ENCODE measurements at places on chromosomes 11 and 22.

DNA sequence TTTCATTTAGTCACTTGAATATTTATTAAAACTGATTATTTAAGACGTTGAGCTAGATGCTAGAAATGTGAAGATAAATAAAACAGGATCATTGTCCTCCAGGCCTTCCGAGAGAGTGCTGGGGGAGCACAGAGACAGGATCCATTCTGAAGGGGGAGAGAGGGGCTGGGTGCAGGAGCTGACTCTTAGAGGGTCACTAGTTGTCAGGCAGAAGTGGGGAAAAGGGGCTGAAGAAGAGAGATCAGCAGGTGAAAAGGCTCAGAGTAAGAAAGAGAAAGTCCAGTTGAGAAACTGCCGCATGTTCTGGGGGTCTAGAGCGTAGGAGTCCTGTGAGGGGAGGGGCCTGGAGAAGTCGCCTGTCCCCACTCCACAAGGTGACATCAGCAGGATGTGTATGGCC is 206.2 kb upstream of the SNX19 start:
- DNase-seq, result no peak

- DNase-seq, result no peak
These were observed 14.8 kb downstream of the CD6 start for GRCh38 chr11:60985991-60986915.

- DNase-seq, result no peak
These were observed 7.1 kb downstream of the MS4A2 start for GRCh38 chr11:60095477-60096120.

GRCh38 chr11:133582326-133582725 is 50.0 kb upstream of the OPCML start:
- DNase-seq, result no peak

DNA sequence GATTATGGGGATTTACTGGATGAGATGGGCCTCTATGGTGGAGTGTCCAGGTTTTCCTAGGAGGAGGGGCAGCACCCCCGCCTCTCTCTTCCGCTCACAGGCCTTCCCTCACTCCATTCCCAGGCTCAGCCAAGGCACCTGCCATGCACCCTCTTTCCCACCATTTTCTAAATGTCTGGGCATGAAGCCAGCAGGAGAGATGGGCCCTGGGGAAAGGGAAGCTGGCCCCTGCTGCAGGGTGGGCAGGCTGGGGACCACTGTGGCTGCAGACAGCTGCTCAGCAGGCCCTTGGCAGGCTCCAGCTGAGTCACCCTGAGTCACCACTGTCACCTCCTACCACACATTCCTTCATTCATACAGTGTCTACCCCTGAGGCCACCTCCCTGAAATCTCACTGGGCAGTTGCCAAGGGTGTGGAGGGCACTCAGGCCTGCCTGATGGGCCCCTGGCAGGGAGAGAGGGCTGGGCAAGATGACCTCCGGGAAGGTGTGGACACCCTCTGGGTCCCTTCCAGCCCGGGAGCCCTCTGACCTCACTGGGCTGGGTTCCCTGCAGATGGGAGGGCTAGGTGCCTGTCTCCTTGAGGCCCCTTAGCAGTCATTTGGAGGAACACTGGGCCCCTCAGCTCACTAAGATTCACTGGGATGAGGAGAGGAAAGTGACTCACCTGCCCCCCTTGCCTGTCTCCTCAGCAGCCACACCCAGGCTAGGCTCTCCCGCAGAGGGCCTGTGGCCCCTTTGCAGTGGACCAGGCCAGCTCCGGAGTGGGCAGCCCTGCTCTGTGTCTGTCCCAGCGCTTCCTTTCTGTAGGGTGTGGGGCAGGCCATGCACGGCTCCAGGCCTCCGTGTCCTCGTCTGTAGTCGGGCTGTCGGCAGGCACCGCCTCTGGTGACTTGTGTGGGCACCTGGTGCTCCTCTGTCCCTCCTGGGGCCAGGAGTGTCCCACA is 7.8 kb downstream of the MYEOV start:
- DNase-seq, result no peak

DNA sequence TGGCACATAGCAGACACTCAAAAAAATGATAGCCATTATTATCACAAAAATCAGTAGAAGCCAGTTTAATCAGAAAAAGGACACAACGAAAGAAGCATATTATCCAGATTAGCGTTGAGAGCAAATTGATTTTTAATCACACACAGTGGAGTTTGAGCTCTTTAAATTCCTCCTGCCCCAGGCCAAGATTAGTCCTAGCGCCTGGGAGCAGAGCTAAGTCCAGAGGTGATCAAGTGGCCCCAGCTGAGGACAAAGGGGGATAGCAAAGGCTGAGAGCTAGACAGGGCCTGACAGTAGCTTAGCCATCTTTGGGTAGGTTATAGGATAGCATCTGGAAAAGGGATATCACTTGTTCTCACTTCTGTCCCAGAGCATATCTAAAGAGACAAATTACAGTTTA is 133.6 kb downstream of the NXPE2 start:
- no peak for DNase-seq

DNA sequence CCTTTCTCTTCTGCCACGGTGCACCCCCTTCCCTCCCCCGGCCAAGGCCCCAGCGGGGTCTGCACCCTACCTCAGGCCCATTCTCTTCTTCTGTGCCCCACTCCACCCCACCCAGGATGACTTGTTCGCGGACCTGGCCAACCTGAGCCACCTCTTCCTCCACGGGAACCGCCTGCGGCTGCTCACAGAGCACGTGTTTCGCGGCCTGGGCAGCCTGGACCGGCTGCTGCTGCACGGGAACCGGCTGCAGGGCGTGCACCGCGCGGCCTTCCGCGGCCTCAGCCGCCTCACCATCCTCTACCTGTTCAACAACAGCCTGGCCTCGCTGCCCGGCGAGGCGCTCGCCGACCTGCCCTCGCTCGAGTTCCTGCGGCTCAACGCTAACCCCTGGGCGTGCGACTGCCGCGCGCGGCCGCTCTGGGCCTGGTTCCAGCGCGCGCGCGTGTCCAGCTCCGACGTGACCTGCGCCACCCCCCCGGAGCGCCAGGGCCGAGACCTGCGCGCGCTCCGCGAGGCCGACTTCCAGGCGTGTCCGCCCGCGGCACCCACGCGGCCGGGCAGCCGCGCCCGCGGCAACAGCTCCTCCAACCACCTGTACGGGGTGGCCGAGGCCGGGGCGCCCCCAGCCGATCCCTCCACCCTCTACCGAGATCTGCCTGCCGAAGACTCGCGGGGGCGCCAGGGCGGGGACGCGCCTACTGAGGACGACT is 15.9 kb downstream of the RTN4RL2 start:
- no peak for DNase-seq

DNA sequence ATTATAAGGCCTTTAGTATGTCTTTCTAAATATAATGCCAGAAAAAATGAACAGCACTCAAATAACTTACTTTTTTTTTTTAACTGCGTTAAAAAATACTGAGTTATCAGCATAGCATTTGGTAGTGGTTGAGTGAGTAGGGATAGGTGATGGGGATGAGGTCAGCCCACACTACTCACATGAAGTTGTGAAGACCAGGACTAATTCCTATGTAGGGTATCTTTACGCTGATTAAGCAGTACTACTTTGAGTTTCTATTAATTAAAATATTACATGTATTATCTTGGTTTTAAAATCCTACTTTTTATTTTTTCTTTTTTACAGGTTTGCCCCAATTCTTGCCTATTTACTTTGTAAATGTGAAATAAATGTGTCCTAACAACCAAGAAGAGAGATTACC is 13.5 kb downstream of the PHF21A start:
- no peak for DNase-seq

DNA sequence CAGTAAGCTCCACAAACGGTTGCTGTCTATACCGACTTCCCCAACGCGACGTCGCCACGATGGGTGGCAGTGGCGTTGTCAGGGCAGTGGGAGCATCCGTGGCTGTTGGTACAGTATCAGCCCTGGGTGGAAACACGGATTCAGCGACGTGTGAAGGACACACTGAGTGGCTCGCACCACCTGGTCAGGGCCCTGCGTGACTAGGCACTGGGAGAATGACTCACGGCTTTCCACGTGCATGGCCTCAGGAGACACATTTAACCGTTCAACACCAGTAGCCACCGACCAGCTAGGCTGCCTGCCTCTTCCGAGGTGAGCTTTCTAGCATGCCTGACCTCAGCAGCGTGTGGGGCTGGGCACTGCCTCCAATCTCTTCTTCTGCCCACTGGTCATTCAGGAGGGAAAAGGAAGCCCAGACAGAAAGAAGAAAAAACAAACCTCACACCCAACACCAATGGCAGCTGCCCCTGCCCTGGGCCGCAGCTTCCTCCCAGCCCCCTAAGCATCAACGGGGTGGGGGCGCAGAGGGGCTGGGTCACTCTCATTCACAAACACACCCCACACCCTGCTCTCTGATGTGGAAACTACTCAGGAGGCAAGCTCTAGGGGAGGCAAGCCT is 59.0 kb downstream of the MYH9 start:
- no peak for DNase-seq

GRCh38 chr22:20408891-20409290 is 14.9 kb downstream of the ZNF74 start:
- no peak for DNase-seq

DNA sequence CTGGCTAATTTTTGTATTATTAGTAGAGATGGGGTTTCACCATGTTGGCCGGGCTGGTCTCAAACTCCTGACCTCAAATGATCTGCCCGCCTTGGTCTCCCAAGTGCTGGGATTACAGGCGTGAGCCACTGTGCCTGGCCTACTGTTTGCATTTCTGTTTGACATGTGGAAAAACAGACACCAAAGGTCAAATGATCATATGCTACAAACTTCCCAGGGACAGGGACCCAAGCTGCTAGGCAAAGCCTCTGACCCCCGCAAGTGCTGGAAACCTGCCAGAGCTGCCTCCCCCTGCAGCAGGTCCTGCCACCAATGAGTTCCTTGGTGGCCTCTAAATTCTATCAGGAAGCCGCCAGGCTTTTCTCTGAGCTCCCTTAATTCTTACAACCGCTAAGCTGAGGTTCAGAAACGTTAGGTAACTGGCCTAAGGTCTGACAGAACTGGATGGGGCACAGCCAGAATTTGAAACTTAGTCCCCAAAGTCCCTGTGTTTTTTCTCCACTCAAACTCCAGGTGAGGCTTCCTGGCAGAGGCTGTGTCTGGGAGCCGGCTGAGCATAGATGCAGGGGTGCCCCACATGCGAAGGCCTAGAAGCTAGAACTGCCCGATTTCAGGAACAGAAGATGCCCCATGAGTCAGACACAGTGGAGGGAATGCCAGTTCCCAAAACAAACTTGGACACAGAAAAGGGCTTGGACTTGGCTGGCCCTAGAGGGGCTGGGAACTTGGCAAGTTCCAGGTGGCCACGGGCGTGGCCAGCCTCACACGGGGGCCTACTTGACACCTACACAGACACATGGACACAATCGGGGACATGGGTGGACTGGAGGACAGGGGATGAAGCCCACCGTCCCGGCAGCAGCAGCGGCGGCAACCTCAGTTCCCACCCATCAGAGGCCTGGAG is 7.4 kb downstream of the CSNK1E start:
- no peak for DNase-seq

GRCh38 chr11:118605116-118605867 is 2.1 kb upstream of the PHLDB1 start:
- no peak for DNase-seq

GRCh38 chr11:925158-925495 is 543 bp upstream of the AP2A2 start:
- DNase-seq, result no peak

GRCh38 chr22:24693379-24693778 is 81.1 kb downstream of the PIWIL3 start:
- DNase-seq, result no peak

GRCh38 chr11:116833491-116833815 is 3.7 kb downstream of the APOC3 start:
- DNase-seq, result no peak

- DNase-seq, result no peak
These were observed 19.4 kb downstream of the RELT start for GRCh38 chr11:73395297-73396208.

DNA sequence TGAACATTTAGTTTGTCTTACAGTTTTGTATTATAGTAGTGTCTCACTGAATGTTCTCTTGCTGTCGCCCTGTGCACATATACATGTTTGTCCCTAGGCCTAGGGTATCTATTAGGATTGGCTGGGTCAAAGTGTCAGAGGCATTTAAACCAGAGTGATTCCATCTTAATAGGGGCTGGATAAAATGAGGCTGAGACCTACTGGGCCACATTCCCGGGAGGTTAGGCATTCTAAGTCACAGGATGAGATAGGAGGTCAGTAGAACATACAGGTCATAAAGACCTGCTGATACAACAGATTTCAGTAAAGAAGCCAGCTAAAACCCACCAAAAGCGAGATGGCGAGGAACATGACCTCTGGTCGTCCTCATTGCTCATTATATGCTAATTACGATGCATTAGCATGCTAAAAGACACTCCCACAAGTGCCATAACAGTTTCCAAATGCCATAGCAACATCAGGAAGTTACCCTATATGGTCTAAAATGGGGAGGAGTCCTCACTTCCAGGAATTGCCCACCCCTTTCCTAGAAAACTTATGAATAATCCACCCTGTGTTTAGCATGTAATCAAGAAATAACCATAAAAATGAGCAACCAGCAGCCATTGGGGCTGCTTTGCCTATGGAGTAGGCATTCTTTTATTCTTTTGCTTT is 82.6 kb downstream of the LDLRAD3 start:
- no peak for DNase-seq

DNA sequence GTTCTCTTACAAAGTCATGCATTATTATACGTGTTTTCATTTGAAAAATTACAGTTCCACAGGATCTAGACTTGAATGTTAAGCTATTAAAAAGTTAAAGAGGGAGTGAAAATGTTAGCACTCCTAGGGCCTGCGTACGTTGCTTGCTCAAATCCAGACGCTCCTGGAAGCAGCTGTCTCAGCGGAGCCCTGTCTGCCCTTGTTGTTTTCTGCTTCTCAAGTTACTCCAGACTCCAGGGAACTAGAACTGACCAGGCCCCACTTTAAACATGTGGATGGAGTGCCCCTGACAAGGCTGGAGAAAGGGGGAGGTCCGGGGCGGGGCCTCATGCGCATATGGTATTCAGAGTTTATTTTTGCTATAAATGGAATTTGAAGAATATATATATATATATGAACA is 9.6 kb downstream of the PARVB start:
- no peak for DNase-seq

- DNase-seq, result no peak
These were observed 73.9 kb downstream of the USP47 start for GRCh38 chr11:11915625-11916024.

DNA sequence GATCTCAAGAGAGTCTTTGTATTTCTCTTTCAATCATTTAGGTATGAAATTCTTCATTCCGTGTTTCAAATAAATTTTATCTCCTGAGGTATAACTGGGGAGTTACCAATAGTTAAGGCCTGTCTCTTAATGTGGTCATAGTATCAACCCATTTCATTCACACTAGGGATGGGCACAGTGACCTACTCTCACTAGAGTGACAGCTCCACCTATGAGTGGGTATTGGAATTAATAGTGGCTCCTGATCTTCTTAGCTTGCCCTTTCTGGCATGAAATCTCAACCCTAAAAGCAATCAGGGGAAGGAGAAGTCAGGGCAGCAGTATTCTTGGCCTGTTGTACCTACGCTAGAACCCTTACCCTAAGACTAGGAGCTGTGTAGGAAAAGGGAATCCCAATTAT is 507.7 kb downstream of the FAM181B start:
- no peak for DNase-seq

Data from NCI-H2081 treated with DMSO at 0.1 percent for 48 hours (cell line).